AG20443 (cell line): ENCODE measurements at places on chromosomes 1 and 21.

DNA sequence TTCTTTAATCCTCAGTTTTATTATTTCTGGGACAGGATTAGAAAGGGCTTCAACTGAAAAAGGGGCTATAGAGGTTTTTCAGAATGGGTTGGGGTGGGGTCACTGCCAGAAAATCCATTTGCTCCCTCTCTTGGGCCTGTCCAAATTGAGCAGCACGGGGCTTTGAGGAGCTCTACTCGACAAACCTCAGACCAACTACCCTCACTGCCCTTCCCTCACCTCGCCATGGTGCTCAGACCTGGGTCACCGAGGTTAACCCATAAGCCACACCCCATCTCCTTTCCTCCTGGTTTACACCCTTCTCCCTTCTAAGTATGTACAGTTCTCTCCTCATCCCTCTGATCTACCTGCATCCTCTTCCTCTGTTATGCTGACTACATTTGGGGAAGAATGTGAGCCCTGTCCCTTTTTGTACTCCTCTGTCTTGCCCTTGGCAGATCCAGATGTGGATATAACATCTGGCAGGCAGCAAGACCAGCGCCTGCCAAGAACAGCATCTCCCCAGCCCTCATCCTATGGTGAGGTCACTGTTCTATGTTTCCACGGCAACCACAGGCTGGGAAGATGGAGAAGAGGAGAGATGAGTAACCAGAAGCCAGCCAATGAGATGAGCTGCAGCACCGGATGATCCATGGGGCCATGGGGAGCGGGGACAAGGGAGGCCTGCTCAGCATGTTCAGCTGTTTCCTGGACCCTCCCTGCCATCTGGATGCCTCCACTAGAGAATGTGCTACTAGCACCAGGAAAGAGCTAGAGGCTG lies 3.7 kb upstream of the FABP3 start:
- DNase-seq: peak; percentile 95

GRCh38 chr1:36570478-36571060 lies 87.9 kb upstream of the CSF3R start:
- no peak for DNase-seq

GRCh38 chr1:10864776-10865175 lies 68.3 kb upstream of the CASZ1 start:
- no peak for DNase-seq

GRCh38 chr1:207702317-207702716 lies 49.5 kb upstream of the CD46 start:
- no peak for DNase-seq

GRCh38 chr1:27662261-27662660 lies 9.7 kb downstream of the IFI6 start:
- DNase-seq: no peak

DNA sequence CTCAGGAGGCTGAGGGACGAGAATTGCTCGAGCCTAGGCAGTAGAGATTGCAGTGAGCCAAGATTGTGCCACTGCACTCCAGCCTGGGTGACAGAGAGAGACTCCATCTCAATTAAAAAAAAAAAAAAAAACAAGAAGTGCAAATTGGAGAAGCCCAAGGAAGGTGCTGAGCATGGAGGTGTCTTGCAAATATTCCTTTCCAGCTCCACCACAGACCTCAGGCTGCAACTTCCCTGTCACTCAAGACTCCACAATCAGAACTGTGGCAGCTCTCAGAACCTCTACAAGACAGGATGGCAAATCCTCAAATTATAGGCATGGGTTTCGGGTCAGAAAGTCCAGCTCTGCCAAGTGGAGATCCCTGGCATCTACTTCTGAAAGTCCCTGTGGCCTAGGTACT lies 104.4 kb upstream of the TIAM1 start:
- no peak for DNase-seq

DNA sequence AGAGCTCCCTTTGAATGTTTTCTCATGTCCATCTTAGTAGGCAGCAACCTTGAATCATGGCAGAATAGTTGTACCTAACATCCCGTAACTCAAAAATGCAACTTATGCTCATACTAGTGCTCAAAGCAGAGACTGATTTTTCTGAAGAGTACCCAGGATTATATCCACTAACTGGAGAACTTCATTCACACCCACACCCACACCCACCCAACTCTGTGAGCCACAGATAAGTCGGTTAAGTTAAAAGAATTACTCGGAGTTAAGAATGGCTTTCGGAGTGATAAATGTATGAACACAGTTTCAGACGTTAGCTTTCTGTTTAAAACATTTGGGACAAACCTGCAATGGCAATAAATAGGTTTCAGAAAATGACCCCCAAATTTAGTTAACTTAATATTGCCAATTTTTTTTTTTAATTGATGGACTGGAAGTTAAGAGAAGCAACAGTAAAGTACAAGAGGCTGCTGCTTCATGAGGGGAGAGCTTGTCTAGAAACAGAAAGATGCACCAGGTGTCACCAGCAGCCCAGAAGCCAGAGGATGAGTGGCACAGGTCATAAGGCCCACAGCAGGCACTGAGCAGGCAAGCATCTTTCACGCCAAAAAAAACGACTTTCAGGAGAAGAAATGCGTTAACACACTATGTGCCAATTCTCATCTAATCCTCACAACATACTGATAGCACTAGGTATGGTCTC lies 48.4 kb upstream of the C1orf198 start:
- DNase-seq: no peak

DNA sequence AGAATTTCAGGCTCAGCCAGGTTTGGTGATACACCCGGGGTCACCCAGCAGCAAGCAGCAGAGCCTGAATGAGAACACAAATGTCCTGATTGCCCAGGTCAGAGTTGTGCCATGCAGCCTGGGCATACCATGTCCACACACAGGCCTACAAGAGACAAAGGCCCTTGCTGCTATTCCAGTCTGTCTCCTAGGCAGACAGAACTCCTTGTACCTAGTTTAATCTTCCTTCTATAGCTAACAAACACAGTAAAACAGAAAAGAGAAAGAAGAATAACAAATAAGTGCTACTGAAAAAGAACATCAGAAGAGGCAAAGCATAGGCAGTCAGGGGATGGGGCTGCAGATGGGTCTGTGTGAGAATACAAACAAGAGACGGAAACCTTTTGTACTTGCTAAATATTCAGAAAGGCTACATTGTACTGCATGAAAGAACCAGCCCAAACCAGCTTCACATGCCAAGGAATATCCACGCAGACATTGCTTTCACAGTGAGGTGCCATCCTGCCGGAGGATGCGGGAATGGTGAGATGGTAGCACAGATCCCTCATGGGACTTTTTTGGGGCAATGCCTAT lies 401.7 kb downstream of the OMA1 start:
- no peak for DNase-seq

- DNase-seq: no peak
Observed at GRCh38 chr1:206785182-206785765, 13.0 kb upstream of the IL10 start.

DNA sequence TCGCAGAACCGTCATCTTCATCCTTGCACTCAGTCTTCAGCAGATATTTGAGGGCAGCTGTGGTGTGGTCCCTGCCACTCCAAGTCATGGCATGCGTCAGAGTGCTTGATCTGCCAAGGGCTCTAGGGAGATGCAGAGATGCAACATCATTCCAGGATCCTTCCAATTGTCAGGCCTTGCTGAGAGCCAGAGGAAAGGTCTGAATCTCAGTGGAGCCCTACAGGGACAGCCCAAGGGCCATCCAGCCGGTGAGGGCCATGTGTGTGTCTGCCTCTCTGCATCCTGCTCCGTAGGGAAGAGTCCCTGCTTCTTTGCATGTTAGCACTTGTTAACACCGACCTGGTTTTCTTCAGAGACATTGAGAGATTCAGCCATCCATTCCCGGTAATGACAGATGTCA lies 17.6 kb downstream of the MAPKAPK2 start:
- no peak for DNase-seq

DNA sequence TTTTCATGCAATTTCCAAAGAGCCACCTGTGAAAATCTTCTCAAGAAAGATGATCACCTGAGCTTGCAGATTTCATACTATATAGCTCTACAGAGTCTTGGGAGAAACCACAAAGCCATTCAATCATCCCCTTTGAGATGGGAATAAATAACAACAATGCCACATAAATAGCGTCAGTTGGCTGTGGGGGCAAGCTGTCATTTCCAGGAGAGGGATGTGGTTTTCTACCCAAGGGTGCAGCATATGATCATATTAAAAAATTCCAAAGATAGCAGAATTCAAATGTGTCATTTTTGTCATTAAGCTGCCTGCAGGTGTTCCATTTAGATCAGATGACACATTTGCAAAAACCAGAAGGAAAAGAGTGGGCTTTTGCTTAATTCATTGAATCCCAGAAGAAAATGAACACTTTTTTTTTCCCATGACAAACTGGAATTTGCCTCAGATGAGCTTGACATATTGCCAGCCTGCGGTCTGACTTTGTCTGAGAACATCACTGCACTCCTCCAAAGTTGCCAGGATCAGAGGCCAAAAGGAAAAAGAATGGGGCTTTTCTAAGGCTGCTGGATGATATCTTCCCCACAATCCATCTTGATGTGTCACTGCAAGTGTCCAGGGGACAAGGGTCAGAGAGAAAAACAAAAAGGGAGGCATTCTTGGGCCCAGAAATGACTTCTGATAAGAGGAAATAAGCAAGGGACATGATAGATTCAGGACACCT lies 314.1 kb upstream of the USP25 start:
- no peak for DNase-seq

GRCh38 chr1:22754824-22755223 lies 44.2 kb downstream of the EPHB2 start:
- no peak for DNase-seq

- peak; percentile 97 for DNase-seq
Observed at GRCh38 chr1:98661544-98662355, at the start of gene SNX7. Gene SNX7 (plus strand): TSS chr1:98661721. CDS start chr1:98661732, 11 bp downstream.

DNA sequence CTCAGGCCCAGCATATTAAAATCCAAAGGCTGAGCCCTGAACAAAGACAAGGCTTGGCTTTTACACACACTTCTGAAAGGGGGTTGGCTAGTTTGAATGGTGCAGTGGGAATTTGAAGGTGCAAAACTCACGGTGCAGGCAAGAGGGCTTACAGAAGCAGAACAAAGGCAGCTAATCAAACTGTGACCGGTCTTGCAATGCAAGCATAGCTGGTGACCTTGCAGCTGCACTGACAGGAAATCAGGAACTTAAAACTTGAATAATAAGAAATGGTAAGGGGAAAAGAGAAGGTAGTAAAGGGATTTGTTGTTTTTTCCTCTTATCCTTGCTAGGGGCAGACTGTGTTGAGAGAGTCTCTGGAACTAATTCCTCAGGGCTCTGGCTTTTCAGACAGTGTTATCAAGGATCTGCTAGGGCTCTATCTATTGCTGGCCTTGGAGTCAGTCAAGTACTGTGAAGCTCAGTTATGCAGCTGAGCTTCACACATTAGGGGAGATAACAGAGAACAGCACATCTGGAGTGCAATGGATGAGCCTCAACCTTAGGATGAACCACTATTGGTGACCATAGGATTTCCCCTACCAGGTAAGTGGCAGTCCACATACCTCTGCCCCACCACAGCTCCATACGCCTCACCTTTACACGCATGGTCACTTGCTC lies 97.6 kb downstream of the PPIAL4G start:
- no peak for DNase-seq

DNA sequence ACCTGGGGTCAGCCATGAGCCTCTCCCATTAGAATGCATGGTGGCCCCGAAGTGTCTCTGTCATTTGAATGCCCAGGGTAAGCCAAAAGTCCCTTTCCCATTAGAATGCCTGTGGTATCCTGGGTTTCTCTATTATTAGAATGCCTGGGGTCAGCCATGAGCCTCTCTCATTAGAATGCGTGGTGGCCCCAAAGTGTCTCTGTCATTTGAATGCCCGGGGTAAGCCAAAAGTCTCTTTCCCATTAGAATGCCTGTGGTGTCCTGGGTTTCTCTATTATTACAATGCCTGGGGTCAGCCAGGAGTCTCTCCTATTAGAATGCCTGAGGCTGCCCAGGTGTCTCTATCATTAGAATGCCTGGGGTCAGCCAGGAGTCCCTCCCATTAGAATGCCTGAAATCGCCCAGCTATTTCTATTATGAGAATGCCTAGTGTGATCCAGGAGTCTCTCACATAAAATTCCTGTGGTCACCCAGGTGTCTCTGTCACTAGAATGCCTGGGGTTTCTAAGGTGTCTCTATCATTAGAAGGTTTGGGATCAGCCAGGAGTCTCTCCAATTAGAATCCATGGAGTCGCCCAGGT lies 65.5 kb downstream of the RNF187 start:
- DNase-seq: no peak

DNA sequence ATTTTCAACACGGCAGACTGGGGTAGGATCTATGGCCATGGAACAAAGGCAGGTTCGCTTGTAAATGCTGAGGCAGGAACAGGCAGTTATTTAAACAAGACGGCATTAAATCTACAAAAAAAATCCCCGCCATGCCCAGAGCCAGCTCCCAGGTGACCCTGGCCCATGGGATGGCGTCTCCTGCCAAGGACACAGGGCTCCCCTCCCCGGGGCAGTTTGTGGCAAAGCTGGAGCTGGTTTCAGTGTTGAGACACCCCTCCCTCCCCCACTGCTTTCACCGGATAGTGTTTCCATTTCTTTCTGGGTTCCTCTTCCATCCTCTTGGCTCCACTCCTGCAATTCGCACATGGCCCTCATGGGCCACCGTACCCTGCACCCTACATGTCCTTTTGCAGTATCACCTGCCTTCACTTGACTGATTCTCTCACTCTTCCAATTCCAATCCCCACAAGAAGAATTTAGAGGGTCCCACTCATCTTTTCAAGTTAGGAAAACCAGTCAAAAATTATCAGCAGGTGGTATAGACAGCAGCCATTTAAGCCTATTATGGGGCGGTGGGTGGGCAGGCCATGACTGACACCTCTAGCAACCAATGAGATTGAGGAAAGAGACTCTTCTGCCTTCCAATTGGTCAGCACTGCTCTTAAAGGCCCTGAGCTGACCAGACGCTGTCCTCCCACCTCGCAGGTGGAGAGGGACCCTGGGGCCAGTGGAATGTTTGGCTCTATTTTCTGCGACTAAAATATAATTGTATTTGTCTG lies 52.0 kb downstream of the OLIG1 start:
- DNase-seq: no peak

GRCh38 chr1:244287726-244288125 lies 164.0 kb downstream of the ADSS2 start:
- no peak for DNase-seq

- DNase-seq: no peak
Observed at GRCh38 chr1:191963781-191964455, 194.3 kb upstream of the RGS18 start.

GRCh38 chr1:171929121-171929520 lies 87.8 kb downstream of the DNM3 start:
- no peak for DNase-seq

- peak; percentile 88 for DNase-seq
Observed at GRCh38 chr1:112744009-112744578, 29.0 kb upstream of the PPM1J start.

GRCh38 chr1:60224523-60224922 lies 151.0 kb upstream of the C1orf87 start:
- no peak for DNase-seq

- DNase-seq: peak; percentile 92
Observed at GRCh38 chr1:41662765-41663437, 178.4 kb upstream of the EDN2 start.
